ENCODE measurements at places on chromosomes 4 and X.

GRCh38 chrX:107736781-107737531 lies 38.6 kb downstream of the TSC22D3 start:
- DNase-seq: no peak

DNA sequence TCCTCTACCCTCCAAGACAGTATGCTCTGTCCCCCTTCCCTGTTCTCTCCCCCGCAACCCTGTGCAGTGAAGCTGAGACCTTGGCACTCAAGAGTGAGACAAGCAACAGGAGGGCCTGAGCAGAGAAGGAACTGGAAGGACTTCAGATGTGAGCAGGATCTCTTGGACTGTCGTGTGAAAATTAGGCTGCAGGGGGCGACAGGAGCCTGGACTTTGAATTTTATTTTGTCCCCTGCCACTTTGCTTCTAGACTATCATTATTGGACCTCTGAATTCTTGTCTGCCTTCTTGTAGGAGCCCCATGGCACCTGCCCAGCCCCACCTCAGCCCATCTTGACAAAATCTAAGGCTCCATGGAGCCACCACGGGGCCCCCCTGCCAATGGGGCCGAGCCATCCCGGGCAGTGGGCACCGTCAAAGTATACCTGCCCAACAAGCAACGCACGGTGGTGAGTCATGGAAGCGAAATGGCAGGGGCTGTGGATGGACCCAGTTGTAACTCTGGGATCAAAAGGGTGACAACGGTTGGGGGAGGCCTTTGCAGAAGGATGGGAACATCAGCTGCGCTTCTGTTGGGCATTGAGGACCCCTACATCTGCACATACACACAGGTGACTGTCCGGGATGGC lies 1.7 kb downstream of the ARAF start:
- DNase-seq: no peak

DNA sequence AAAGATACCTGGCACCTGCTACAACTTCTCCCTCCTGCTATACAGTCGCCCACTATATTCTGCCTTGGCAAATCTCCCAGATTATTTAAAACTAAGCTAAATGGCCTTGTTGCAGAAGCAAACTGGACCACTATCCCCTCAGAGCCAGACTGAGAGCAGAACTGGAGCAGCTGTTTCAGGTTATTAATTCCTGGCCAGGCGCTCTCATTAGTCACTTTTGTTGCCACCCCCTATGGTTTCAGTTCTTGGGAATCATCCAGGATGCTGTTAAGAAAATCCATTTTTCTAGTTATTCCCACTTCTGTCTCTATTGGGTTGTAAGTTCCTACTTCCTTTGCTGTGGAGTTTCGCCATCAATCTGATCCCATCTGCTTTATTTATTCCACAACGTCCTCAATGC lies 30.1 kb downstream of the ADGRA3 start:
- DNase-seq: no peak

GRCh38 chr4:15451866-15452765 lies 17.6 kb upstream of the CC2D2A start:
- DNase-seq: no peak

GRCh38 chr4:24999392-25000089 lies 31.2 kb downstream of the LGI2 start:
- no peak for DNase-seq

GRCh38 chr4:24594887-24595286 lies 10.5 kb upstream of the DHX15 start:
- DNase-seq: no peak

DNA sequence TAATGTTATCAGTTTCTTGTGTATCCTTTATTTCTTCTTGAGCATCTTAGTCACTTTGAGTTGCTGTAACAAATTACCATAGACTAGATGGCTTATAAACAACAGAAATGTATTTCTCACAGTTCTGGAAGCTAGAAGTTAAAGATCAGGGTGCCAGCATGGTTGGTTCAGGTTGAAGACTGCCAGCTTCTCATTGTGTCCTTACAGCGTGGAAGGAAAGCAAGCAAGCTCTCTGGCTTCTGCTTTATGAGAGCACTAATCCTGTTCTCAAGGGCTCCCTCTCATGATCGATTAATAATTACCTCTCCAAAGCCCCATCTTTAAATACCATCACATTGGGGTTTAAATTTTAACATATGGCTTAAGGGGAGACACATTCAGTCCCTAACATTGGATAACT lies 497.2 kb downstream of the RAPGEF2 start:
- no peak for DNase-seq

GRCh38 chr4:41458689-41459088 lies 79.3 kb upstream of the LIMCH1 start:
- DNase-seq: no peak

GRCh38 chr4:20084488-20084887 lies 167.2 kb upstream of the SLIT2 start:
- DNase-seq: no peak

DNA sequence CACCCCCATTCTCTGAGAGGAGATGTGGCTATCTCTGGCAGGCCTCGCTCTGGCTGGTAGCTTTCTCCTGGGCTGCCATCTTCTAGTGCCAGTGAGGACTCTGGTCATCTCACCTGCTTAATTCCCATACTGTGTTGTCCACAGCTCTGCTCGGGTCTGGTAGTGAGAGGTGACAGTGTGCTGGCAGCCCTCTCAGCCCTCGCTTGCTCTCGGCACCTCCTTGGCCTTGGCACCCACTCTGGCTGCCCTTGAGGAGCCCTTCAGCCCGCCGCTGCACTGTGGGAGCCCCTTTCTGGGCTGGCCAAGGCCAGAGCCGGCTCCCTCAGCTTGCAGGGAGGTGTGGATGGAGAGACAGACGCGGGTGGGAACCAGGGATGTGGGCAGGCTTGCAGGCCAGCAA lies 52.7 kb downstream of the CPLX1 start:
- no peak for DNase-seq

GRCh38 chr4:139560406-139561104 lies 4.5 kb upstream of the SETD7 start:
- DNase-seq: peak; percentile 61

DNA sequence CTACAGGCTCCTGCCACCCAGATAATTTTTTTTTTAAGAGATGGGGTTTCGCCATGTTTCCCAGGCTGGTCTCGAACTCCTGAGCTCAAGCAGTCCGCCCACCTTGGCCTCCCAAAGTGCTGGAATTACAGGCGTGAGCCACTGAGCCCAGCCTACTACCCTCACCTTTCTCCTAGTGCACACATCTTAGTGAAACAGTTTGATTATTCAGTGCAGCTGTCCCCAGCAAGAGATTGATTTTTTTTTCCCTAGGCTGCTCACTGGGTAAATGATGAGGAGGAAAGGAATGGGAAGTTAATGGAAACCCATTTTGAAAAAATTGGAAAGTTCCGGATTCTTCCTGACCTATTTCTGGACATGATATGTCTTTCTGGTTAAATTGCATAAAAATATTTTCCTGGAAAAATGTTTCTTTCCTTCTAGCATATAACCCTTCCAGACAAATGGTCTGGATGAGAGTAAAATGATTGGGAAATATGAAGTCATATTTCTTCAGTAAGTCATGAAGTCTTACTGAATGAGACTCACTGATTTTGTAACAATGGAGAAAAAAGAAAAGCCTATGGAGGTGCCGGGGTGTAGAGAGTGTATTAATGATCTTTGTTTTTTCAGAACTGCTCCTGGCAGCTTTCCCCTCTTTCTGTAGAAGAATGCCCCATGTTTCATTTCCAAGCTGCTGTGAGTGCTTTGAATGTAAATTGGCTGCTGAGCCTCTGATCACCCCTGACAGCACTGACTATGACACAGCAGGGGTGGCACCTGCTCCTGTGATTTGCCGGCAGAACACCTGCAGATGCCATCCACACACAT lies 19.5 kb upstream of the ZNF41 start:
- no peak for DNase-seq

- DNase-seq: no peak
Measured at GRCh38 chr4:13092702-13093101, 391.4 kb downstream of the RAB28 start.

DNA sequence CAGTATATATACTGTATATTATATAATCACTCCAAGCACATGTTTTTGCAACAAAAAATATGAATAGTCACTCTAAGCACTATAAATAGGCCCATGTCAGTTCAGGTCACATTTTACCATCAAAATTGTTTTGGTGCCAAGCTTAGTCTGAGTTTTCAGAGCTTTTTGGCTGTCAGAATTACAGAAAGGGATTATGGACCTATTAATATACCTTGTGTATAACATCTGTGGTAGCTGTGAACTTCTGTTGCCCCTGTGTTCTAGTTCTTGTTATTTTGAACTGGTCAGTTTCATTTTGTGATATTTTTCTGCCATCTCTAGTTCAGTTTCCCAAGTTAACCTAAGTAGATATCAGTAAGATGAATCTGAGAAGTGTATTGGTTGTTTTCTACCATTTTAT lies 22.9 kb downstream of the EXOC1 start:
- no peak for DNase-seq

- DNase-seq: no peak
Measured at GRCh38 chr4:80307774-80308465, 27.6 kb upstream of the CFAP299 start.

DNA sequence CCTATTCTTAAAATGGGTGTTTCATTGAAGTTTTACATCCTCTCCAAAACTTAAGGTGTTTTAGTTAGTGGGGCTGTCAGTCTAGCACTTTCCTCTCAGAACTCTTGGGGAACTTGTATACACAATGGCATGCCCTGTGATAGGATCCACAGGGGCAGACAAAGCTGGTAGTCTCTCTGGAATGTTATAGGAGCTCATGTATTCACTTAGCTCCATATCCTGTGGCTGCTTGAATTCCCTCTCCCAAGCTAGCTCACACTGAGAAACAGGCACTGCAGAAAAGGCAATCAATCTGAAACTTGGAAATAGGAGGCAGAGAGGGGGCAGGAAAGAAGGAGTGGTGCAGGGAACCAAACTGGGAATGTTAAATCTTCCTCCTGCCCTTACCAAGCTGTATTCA lies 26.3 kb upstream of the ARMCX2 start:
- no peak for DNase-seq

DNA sequence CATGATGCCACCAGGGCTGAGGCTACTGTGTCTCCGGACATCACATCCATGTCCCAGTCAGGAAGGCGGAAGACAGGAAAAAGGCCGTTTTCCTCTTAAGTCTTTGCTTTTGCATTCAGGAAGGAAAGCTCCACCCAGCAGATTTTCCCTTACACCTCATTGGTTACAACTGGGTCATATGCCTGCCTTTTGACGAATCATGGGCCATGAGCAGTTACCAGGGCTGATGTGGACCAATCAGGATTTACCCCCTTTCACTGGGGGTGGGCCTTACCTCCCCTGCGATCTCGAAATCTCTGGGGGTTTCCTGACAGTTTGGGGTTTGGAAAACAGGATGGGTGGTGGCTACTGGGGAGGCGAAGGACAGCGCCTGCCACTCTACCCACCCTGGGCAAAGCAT lies 52.5 kb upstream of the GRPEL1 start:
- DNase-seq: no peak

DNA sequence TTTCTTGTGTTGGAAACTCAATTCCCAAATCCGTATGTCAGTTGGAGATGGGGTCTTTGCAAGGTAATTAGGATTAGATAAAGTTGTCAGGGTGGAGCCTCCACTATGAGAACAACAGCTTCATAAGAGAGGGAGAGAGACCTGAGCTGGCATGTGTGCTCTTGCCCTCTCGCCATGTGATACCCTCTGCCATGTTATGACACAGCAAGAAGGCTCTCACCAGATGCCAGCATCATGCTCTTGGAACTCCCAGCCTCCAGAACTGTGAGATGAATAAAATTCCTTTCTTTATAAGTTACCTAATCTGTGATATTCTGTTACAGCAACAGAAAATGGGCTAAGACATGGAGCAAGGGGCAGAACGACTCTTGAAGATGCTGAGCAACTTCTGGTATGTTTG lies 201.9 kb upstream of the BOD1L1 start:
- no peak for DNase-seq

DNA sequence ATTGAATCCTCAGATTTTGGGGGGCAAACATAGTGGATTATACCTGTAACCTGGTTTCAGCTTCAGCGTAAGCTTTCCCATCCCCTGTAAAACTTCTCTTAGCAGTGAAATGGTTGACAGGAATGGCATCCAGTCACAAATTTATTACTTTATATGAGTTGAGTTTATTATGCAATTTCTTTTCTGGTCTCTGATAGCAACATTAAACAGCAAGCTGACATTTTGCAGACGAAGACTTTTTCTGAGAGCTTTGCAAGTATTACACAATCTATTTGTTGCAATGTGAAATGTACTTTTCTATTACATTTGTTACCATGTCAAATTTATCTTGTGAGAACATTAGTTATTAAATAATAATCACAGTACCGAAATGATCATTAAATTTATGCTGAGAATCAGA lies 60.6 kb downstream of the GSPT2 start:
- DNase-seq: no peak

- peak; percentile 3 for DNase-seq
Measured at GRCh38 chr4:147984065-147984777, 252.3 kb downstream of the ARHGAP10 start.

DNA sequence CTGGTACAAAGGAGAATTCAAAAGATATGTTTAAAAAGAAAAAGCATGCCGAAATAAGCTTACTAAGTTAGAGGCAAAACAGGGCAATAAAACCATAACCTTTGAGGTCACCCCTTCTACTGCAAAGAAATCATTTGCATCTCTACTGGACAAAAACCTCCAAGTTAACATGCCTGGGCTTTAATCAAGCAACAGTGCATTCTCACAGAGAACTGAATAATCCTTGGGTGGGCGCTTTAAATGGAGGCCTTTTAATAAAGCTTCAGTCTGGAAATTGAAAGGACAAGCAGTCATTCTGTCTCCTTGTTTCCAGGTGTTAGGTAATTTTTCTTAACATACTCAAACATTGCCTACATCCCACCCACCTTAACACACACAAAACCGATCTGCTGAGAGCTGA lies 34.6 kb upstream of the SMS start:
- no peak for DNase-seq

DNA sequence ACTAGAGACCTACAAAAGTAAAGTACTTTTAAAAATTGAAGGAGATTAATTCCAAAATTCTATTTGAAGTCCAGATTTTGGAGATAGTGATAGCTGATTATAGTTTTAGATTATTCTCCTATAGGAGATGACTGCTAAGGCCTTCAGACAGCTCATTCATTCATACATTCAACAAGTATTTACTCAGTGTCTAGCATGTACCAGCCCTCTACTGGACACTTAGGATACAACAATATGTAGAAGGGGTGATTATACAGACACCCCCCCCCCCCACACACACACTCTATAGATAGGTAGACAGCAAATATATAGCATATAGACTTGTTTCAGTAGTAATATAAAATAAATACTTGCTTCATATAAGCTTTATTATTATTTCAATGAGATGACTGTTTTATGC lies 60.4 kb upstream of the TAF9B start:
- peak; percentile 24 for DNase-seq

- no peak for DNase-seq
Measured at GRCh38 chr4:40448875-40449274, 113.7 kb downstream of the CHRNA9 start.

- no peak for DNase-seq
Measured at GRCh38 chr4:45036677-45037076, 310.3 kb upstream of the GNPDA2 start.

- no peak for DNase-seq
Measured at GRCh38 chr4:145196747-145197146, 16.4 kb upstream of the OTUD4 start.

- DNase-seq: no peak
Measured at GRCh38 chrX:24777660-24778059, 83.9 kb downstream of the POLA1 start.

- DNase-seq: peak; percentile 56
Measured at GRCh38 chr4:99811850-99812249, 4.8 kb upstream of the DAPP1 start.

GRCh38 chrX:138775517-138775916 lies 64.0 kb upstream of the FGF13 start:
- no peak for DNase-seq

Measured in CD4-positive, alpha-beta T cell treated with Interleukin-6 at 100 ng/mL for 8 hours (primary cell).